ENCODE measurements at places on chromosomes 4 and X.

DNA sequence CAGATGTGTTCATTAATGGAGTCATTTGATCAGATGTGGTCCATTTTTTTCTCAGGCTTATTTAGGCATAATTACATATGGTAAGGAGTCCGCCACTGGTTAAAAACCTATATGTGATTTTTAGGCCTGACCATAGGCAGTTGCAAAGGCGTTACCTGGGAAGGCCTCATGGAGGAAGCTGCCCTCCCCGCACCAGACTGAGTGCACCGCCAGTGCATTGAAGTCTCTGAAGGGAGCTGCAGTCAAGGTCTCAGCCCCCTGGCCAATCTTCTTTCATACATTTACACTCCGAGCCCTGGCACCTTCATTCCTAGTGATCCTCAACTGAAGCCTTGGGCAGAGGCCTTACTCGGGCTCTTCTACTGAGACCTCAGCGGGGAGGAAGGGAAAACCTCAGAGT, 898.2 kb upstream of the AGA start:
- DNase-seq = no peak

GRCh38 chr4:156798438-156798837, 173.2 kb downstream of the PDGFC start:
- no peak for DNase-seq

GRCh38 chr4:71239365-71239764, 99.5 kb upstream of the SLC4A4 start:
- no peak for DNase-seq

DNA sequence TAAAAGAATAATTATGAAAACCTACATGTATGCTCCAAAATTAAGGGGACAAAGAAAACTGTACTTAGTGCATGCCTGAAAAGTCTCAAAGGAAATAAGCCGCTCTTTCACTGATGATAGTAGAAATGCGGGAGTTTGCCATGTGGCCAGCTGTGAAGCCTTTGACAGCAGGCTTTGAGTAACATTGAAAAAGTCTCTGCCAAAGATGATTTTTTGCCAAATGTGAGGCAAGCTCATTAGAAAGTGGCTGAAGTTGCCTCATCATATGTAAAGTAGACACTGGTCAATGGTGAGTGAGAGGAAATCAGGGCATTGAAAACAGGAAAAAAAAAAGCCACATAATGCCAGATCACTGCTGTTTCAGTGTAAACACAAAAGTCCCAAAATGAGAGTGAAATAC, 2360.1 kb downstream of the PCDH7 start:
- DNase-seq = no peak

DNA sequence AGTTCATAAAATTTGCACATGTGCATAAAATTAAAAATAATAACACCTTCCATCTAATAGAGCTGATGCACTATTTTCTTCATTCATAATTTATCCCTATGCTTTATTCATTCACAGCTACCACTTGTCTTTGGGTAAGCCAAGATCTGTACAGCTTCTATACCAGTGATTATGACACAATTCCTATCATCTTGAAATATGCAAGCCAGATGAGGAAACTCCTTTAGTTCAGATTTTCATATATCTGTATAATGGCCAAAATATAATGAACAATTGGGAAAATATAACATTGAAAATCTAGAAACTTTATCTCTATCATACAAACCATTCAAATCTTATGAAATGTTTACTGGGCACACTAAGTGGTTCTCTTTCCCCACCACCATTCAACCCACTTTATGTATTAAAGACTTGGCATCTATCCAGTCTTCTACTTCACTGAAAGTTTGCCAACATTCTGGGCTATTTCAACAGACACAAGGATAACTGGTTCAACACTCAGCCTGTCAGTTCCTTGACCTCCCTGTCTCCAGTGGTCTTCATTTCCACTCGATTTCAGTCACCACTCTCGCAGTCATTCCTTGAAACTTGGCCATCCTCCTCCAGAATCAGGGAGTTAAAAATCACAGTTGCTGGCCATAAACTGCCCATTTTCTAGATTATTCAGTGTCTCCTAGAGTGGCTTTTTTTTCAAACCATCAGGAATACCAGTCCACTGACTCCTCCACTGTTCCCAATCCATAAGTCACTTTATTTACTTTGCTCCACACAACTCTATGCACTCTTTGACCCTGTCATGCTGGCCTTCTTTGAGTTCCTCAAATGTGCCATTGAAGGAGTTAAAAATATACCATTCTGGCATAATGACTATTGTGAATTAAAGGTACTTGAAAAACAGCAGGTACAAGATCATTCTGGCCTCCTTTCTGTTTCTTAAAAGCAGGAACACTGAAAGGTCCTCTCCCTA, 85.5 kb downstream of the CAMK2D start:
- no peak for DNase-seq

DNA sequence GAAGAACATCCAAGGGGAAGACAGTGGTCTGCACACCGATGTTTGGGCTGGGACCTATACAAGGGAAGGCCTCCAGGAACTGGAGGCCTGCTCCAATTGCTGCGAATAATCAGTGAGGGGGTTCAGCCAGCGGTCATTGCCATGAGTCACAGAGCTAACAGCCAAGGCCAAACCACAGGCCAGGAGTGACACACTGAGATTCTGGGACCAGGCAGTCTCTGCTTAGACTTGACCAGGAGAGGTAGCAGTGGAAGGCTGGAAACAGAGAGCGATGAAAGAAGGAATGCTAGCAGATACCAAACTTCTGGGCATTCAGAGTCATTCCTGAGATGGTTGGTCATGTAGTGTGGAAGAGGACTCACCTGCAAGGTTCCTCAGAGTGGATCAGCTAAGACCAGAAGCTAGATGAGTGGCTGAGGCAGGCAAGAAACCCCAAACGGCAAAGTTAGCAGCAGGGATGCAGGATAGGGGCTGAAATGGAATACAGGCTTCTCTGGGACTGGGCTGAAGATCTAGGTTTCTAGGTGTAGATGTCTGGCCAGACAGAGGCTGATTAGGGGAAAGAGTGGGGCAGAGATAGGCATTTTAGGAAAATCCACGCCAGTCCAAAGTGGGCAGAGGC, 54.7 kb downstream of the CNGA2 start:
- peak; percentile 9 for DNase-seq

Data from HTR-8/SVneo (cell line).